K562 (cell line): ENCODE measurements at places on chromosomes 7 and 10. TPM values are rescaled to one million over a fixed set of nuclear protein-coding genes. Genes with fewer than 3 reads are reported as not detected.

OR2A12 gene
- total RNA-seq: not detected in 2 replicates

- peaks cover 46% of the 10 kb centered on the region; the same call in 2 of the 3 replicates for H3K36me3 ChIP-seq
- DNase-seq: peak; percentile 51
- no peak overlapping the region for H3K4me3 ChIP-seq
- H3K4me1 ChIP-seq: no peaks in the 10 kb centered on the region
- peak overlapping the region; percentile 42; the same call in 1 of the 3 replicates for H3K27ac ChIP-seq
Observed at GRCh38 chr7:23357190-23358093, 58.3 kb downstream of the MALSU1 start.

DNA sequence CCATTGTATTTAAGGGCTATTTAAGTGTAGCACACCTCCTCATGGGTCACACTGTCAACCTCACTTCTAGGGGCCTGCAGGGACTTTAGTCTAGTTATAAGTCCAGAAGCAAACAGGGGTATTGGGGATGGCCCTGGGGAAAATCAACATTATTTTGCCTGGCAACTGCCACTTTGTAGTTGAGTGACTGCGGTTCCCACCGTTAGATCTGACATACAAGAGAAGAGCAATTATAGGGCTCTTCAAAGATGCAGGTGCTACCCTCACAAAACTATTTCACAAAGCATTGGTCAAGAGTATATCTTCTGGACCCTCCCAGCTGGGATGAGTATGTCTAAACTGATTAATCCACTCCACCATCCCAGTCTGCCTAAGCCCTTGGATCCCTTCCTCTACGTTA, 133.0 kb upstream of the PCBD1 start:
- no peak overlapping the region for H3K4me3 ChIP-seq
- H3K36me3 ChIP-seq: no peaks in the 10 kb centered on the region
- DNase-seq: no peak
- H3K27ac ChIP-seq: no peak overlapping the region
- H3K4me1 ChIP-seq: no peaks in the 10 kb centered on the region; the same call in 2 of the 3 replicates

- peaks cover 28% of the 10 kb centered on the region for H3K4me1 ChIP-seq
- H3K27me3 ChIP-seq: no peaks in the 10 kb centered on the region
- no peaks in the 10 kb centered on the region for H3K36me3 ChIP-seq
- no peak for DNase-seq
- no peak overlapping the region for H3K4me3 ChIP-seq
Observed at GRCh38 chr10:70543911-70544310, 58.6 kb downstream of the PRF1 start.

GRCh38 chr10:102675011-102675665, 30.9 kb downstream of the TRIM8 start:
- H3K4me1 ChIP-seq: peaks cover 39% of the 10 kb centered on the region
- DNase-seq: no peak
- no peaks in the 10 kb centered on the region for H3K36me3 ChIP-seq
- H3K4me3 ChIP-seq: no peak overlapping the region
- H3K27ac ChIP-seq: no peak overlapping the region

DNA sequence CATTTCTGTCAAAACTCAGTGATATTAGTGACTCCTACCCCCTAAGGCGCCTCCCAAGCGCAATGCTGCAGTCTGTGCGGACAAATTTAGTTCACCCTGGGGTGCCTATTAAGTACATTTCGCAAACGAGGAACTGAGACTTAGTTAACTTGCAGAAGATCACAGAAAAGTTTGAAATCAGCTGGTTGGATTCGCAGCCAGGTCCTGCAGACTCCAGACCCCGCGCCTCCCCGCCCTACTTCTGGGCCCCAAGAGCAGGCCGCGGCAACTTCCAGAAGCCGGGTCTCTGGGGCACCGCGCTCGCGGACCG, 588 bp downstream of the CYREN start:
- H3K27me3 ChIP-seq: no peaks in the 10 kb centered on the region
- peak overlapping the region; percentile 83 for H3K4me3 ChIP-seq
- H3K4me1 ChIP-seq: peaks cover 30% of the 10 kb centered on the region
- DNase-seq: no peak
- H3K27ac ChIP-seq: peak overlapping the region; percentile 95

DNA sequence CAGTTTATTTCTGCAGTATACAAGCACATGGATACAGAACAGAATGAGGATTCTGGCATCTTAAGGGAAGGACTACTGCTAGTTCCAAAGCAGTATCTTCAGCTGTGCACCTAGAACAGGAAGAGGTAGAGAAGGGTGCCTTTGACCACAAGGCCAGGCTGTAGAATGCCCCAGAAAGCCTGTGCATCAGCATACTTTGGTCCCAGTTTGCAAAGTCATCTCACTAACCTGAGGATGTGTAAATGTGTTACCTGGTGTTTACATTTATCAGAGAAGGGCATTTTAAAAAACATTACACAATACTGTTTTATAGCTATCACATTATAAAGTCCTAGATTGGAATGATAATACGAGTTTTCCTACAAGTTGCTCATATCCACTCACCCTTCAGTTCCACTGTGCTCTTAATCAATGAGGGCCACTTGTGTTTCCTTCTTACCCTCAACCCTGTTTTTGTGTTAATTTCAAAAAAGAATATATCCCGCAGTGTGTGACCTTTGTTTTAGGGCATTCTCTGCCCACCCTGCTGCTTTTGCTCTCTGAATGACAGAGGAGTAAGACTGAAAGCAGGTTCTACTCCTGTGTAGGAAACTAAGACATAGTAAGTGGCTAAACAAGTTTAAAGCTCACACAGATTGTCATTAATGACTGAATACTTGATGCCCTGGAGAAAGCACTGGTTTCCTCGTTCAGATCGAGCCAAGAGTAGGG, 3.4 kb downstream of the SLC35G1 start:
- no peak overlapping the region for H3K4me3 ChIP-seq
- no peak for DNase-seq
- H3K4me1 ChIP-seq: peaks cover 9% of the 10 kb centered on the region; the same call in 2 of the 3 replicates
- H3K36me3 ChIP-seq: peaks cover 25% of the 10 kb centered on the region; the same call in 2 of the 3 replicates

DNA sequence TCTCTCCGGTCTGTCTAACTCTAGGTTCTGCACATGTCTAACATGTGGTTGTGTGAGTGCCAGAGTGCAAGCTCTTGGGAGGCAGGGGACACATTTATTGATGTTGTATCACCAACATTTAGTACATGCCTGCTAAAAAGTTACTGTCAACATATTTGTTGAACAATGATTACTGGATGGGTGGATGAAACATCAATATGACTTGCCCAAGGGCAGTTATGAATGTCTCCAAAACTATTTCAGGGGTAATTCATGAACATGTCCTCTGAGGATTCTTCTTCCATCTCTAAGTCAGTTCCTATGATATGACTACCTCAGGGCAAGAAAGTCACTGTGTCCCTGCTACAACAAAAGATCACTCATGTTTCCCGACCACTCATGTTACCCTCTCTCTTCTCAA, 91.3 kb upstream of the STEAP1B start:
- no peak for DNase-seq
- H3K4me1 ChIP-seq: no peaks in the 10 kb centered on the region; the same call in 2 of the 3 replicates
